C1 segment of cervical spinal cord (tissue), 14 donors: ENCODE measurements at places on chromosomes 7 and 10.

DNA sequence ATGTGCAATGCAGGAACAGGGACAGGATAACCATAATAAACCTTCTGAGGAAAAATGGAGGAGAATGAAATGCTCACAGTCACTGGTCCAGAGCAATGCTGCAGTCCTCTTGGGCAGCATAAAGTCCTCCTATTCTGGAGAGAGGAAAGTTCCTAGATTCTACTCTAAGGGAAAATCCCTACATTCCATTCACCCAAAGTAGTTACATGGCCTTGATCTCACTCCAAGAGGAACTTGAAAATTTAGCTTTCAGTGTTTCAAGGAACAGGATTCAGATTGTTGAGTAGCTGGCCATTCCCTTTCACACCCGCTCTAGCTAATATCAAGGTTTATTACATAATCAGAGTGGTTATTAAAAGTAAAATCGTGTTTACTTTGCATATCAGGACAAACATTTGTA lies 168.3 kb downstream of the CHRM2 start:
- DNase-seq: no peak

- no peak for DNase-seq
Measured at GRCh38 chr10:106911096-106911495, 253.4 kb downstream of the SORCS1 start.

DNA sequence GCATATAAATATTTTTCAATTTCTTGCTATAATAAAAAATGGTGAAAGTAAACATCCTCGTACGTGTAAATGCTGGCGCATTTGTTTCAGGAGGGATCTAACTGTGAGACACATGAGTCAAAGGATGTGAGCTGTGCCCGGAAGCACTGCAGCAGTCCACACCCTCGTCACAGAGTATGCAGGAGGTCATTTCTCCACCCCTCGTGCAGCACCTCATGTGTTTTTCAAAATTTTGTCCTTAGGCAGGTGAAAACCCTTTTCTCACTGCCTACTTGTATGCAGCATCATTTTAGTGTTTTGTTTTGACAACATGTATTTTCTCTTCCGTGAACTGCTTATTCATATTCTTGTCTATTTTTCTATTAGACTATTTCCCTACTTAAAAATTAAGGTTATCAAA lies 162.7 kb downstream of the AVL9 start:
- DNase-seq: no peak

DNA sequence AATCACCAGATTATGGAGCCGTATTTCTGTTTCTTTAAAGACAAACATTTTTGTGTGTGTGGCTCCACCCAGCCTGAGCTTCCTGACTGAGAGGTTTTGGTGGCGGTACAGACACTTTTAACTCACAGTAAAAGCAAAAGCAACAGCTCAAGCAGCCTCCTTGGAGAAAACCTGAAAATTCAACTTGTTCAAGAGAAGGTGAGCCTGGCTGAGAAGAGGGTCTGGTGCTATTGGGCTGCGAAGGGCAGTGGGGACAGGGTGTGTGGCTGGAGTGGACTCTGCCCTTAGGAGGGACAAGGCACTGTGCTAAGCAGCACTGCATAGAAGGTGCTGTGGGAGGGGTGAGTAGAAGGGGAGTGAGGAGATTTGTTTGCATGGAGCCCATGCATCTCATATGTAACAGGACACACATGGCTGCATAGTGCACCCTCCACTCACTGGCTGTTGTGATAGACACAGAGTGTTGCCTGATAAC lies at the start of gene GIMAP7:
Gene GIMAP7 (plus strand): TSS at position 125 of the 475 bp plus-strand sequence. CDS start 5,103 bp downstream, outside the sequence.
- DNase-seq: no peak

GRCh38 chr10:58262766-58263165 lies 4.9 kb downstream of the IPMK start:
- DNase-seq: no peak

DNA sequence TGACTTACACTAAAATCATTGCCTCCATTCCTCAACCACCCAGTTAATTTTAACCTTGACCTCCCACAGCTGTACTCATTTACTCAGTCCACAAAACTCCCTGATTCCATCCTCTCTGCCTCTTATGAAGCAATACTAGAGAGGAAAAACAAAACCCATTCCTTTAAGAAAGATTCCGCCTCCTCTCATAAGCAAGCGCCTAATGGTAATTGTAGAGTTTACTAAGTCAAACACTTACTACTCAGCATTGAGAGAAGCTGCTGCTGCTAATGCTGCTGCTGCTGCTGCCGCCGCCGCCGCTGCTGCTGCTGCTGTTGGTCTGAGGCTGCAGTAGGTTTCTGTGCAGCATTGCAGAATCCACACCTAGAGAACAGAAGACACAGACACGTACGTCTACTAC lies 2.1 kb upstream of the ADD3 start:
- DNase-seq: peak; percentile 23

DNA sequence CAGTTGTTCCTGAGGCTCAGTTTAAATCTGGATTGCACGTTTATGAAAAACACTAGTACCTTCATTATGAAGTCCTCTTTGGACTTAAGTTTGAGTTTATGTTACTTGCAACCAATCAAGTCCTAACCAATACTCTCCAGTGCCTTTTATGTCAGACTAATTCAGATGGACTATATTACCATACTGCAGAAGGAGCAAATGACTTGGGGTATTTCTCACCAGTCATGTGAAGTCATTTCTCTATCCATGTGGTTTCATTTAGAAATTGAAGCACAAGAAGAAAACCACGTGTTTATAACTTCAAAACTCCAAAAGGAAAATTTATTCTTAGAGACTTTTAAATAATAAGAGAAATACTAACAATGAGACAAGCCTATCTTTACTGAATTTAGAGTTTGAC lies 201.6 kb downstream of the MBL2 start:
- no peak for DNase-seq

DNA sequence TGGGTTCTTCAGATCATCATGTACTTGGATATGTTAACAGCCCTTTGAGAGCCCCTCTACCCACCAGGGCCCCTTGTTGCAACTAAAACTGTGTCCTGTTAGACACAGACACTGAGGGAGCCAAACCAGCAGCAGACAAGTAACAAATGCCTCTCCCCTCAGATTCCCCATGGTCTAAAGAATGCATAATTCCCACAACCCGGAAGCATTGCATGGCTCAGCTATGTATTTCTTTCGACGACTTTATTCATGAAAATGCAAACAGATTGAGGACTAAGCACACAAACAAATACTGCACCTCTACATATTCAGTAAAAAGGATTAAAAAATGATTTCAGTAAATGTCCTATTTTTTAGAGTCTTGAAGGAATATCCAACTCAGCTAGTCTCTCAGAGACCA lies 70.1 kb upstream of the HECW1 start:
- DNase-seq: no peak

GRCh38 chr10:126224967-126225671 lies 163.2 kb downstream of the ADAM12 start:
- no peak for DNase-seq

DNA sequence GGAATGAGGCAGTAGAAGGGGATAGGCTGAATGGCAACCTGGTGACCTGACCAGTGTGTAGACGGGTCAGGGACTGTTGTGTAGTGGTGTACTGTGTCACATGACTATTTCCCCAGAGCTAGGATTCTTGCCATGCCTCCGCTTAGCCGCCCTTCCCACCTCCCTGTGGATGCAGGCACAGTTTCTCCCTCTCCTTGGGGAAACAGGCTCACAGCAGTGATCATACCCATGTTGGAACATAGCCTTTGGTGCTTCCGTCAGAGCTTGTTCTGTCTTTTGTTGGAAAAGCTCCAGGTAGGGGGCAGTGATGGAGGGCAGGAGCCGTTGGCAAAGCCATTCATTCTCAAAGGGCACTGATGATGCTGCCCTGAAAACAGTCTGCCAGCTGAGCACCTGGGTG lies 44.3 kb downstream of the OGDH start:
- DNase-seq: no peak

DNA sequence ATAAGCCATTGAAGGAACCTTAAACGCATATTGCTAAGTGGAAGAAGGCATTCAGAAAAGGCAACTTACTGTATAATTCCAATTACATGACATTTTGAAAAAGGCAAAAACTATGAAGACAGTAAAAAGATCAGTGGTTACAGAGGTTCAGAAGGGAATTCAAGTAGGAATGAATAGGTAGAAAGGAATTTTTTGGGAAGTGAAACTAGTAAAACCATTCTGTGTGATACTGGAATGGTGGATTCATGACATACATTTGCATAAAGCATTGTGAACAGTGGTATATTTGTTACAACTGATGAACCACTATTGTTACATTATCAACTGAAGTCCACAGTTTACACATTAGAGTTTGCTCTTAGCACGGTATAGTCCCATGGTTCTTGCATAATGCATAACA lies 114.2 kb upstream of the GPR22 start:
- DNase-seq: no peak

DNA sequence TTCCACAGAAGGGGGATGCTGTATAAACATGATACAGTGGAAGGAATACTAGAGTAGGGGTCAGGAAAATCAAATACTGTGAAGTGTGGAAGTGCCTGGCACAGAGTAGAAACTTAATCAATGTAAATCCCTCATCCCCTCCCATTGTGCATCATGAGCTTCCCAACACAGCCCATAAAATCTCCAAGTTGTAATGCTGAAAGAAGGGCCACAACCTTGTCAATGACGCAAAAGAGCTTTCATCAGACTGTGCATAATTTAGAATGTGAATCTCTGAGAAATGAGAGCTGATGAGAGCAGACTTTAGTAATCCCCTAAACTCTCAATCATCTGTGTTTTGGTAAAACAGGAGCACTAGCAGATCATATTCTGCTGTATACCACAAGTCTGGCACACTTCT lies 105.2 kb upstream of the IMMP2L start:
- DNase-seq: no peak

- DNase-seq: no peak
Measured at GRCh38 chr7:47008461-47008860, 573.5 kb downstream of the TNS3 start.

DNA sequence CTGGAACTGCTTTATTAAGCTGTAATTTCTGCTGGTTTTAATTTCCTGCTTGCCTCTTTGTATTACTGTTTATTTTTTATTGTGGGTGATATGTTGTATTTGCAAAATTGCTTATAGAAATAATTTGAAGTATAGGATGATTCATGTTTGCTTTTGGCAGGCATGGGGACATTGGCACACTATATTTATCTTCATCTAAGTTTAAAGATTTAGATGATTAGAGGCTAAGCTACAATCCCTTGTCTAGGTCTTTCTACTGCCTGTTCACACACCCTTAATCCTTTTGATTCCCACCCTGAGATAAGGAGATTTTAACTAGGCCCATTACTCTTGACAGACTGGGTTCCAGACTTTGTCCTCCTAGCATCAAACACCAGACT lies 182.8 kb upstream of the KAT6B start:
- no peak for DNase-seq

DNA sequence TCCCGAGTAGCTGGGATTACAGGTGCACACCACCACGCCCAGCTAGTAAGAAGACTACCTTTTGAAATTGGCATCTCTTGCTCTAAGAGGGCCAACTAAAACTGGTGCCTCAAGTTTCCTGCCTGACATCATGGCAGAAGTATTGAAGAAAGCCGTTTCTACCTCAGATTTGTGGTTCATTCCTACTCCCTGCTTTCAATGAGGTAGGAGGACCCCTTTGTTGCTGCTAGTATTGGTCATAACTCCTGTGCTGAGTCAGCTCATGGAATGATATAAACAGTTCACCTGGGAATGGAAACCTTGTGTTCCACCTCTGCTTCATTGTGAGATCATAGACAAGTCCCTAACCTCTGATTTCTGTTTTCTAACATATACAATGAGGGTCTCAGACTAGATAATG lies 82.8 kb downstream of the CDK6 start:
- DNase-seq: no peak

- peak; percentile 88 for DNase-seq
Measured at GRCh38 chr7:150969475-150969874, 8.6 kb downstream of the KCNH2 start.

DNA sequence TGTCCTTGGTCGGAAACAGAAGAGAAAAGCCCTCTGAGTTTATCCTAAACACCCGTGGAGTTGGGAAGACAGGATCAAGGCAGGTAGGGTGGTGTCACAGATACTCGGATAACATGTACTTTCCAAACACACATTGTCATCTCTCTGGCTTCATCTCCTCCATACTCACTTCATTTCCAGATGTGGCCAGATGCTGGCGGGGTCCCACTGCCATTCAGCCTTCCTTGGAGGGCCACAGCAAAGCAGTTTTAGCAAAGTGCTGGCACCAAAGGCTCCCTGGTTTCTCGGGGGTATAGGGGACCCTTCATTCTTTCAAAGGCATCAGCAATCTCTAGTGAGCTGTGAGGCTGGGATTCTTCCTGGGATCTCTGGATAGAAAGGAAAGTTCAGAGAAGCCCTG lies 539.5 kb downstream of the TCERG1L start:
- no peak for DNase-seq

GRCh38 chr10:95526044-95526443 lies 35.1 kb downstream of the SORBS1 start:
- no peak for DNase-seq

GRCh38 chr10:94123258-94123995 lies 129.7 kb downstream of the PLCE1 start:
- no peak for DNase-seq

DNA sequence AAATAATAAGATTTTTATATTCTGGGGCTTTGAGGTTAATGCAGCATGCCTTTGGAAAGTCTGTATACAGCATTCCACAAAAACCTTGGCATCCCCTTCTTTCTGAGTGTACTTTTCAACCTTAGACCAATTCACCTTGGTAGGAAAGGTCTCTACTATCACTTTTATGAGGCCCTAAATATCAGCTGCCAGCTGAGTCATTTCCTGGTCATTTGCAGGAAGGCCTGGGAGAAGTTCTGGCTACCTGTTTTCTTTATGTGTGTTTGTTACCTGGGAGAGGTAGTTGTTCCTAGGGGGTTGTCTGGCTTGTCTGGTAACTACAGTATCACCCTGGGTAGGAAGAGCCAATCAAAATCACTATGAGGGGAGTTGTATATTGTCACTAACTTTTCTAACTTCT lies 4.1 kb downstream of the SPAM1 start:
- no peak for DNase-seq

DNA sequence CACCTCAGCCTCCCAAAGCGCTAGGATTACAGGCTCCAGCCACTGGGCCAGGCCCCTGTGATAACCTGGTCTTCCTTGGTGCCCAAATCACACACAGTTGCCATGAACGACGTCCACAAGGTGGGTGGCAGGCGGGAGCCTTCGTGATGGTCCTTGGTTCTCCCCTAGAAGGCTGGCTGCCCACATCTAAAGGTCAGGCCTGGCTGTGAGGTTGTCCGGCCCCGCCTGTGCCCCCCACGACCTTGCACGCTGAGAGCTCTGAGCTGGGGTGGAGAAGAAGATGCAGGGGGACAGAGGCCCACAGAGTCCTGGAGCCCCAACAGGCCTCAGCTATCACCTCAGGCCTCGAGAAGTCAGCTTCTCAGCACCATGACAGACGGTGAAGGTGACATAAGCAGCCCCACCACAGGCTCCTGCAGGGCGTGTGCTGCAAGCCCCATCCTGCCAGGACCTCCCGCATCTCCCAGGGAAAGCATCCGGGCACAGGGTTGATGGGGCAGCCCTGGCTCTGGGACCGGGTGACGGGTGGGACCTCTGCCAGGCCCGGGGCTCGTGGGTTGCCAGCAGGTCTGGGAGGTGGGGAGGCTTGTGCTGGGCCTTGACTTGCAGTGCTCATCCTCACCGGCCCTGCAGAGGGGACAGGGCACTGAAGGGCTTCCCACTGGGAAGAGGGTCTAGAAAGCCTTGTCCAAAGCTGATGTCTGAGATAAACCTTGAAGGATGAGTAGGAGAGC lies 217.4 kb downstream of the WDR37 start:
- no peak for DNase-seq
